Peyer's patch (tissue), 4 donors: ENCODE measurements at places on chromosomes 2 and 18.

- no peak for DNase-seq
Observed at GRCh38 chr2:112582314-112582746, 2.1 kb upstream of the CHCHD5 start.

DNA sequence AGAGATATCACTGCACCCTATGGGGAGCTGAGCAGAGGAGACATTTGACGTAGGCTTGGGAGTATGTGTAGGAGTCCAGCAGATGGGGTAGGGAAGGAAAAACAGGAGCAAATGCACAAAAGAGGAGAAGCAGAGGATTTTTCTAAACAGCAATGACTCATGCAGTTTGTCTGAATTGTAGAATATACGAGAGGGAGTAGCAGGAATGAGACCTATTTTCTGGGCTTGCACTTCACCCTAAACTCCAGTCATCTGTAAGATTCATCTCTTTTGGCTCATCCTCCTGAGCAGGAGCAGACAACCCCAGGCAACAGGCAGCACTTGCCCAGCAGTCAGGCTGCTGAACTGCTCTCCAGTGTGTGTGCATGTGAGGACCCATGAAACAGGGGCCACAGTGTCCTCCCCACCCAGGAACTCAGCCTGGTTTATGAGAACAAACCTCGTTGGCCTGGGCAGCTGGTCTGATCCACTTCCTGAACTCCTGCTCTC is 100.2 kb upstream of the CDC42EP3 start:
- DNase-seq = no peak

DNA sequence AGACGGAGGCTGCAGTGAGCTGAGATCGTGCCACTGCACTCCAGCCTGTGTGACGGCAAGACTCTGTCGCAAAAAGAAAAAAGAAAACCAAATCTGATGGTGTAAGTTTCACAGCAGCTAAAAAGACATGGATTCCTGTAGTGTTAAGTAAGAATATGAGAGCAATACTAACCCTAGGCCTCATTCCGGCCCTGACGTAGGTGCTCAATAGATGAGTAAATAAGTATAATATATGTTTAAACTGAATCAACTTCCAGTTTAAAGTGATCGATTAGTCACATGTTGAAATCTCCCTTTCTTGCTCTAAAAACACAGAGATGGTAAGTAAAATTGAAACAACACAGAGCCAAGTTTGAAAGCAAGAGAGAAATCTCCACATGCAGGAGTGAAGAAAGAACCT is 8.0 kb downstream of the ME2 start:
- DNase-seq = no peak

DNA sequence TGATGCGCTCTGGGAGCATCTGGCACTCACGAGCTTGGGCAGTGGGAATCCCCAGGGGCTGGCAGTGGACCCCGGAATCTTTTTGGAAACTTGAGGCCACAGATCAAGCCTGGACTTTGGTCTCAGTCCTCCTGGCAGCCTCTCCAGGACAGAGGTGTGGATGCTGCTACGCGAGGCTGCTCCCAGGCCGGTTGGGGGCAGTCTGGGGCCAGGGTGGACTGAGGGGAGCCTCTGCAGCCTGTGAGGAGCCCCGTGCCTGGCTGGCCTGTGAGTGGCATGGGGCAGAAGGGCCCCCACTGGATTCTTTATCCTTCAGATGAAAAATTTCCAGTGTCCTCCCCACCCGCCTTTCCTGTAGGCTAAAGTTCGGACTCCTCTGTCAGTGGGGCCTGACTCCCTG is 12.7 kb upstream of the DES start:
- no peak for DNase-seq

DNA sequence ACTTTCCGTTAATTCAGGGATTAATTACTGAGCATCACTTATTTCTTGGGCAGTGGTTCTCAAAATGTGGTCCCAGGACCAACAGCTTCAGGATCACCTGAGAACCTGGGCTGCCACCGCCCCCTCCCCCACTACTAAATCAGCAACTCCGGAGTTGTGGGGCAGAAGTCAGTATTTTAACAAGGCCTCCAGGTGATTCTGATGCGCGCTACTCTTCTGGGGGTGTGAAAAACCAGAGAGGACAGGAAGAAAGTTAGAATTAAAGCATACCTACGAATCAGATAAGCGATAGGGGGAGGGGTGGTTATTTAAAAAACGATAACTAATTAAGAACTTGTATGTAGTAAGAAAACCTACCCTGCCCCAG is 319 bp downstream of the ZSCAN30 start:
- no peak for DNase-seq
